ENCODE measurements at places on chromosomes 5 and 9. TPM values are rescaled to one million over a fixed set of nuclear protein-coding genes. Genes with fewer than 3 reads are reported as not detected.

Gene SLC36A3
- not detected for total RNA-seq

Gene RICTOR
- total RNA-seq, result 10.7 TPM

Gene PRUNE2
- not detected for total RNA-seq

Gene COL5A1
- total RNA-seq, result 33.0 TPM

Gene EDIL3
- 0.15 TPM for total RNA-seq

Gene ECM2
- 0.10 TPM for total RNA-seq

Gene PCDHGA4
- total RNA-seq, result 0.10 TPM

Gene NRARP
- 5.9 TPM for total RNA-seq

Gene C8G
- total RNA-seq, result 1.9 TPM

Gene RPL35
- total RNA-seq, result 2,853 TPM

Gene CCDC192
- total RNA-seq, result not detected

Gene DNAJC18
- total RNA-seq, result 6.4 TPM

Gene HTR1A
- total RNA-seq, result not detected

Gene GPR151
- total RNA-seq, result not detected

Gene GARNL3
- 2.3 TPM for total RNA-seq

Gene FAM221B
- total RNA-seq, result not detected

Gene COL15A1
- total RNA-seq, result 0.36 TPM

Gene CCNO
- 8.9 TPM for total RNA-seq

Gene CATSPER3
- total RNA-seq, result 0.59 TPM

Gene SPATA31D1
- not detected for total RNA-seq

Gene ELOVL7
- 9.5 TPM for total RNA-seq

Gene PCDHB10
- not detected for total RNA-seq
